ENCODE measurements at places on chromosomes 4 and X.
A peak's percentile ranks its signal among the peaks of the same experiment; 100 is the strongest.

GRCh38 chr4:142402900-142403299, 443.2 kb downstream of the INPP4B start:
- no peak for DNase-seq

GRCh38 chr4:174859904-174860303, 30.9 kb upstream of the GLRA3 start:
- DNase-seq = no peak

- no peak for DNase-seq
These were observed 1.4 kb downstream of the PALLD start for GRCh38 chr4:168498251-168498650.

DNA sequence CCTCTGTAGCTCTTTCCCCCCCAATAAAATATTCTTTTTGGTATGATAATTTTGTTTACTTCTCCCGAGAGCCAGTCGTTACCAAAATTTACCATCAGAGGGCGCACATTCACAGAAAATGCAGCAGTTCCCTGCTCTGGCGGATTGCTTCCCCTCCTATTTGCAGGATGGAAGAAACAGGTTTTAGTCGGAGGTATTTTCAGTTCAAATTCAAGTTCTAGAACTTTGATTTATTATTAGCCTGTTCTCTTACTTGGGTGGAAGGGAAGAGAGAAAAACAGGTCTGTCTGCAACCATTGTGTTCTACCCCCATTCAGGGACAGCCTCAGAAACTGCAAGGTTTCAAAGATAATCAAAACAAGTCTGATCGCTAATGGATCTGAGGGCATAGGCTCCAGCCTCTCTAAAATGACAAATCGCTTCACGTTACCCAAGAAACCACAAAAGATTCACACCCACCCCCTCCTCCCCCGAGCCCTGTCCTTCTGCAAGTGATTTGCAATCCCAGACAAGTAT, 263.8 kb upstream of the RPS6KA3 start:
- peak; percentile 19 for DNase-seq

DNA sequence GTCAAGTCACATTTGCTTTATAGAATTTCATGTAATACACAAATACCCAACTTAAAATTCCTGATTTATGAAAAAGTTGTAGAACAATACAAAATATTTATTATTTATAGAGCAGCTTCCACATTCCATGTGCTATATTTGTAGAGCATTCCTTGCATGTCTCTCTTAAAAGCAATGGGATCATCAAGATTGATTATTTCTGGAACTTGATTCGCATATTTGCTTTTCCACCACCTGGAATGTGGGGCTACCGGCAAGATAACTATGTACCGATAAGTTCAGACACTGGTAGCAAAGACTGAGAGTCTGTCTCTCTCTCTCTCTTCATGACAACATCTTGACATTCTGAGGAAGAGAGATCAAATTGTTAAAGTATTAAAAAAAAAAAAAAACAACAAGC, 59.3 kb downstream of the MAPK10 start:
- DNase-seq = no peak

GRCh38 chrX:48903290-48903689, 5.6 kb downstream of the PQBP1 start:
- DNase-seq = no peak

DNA sequence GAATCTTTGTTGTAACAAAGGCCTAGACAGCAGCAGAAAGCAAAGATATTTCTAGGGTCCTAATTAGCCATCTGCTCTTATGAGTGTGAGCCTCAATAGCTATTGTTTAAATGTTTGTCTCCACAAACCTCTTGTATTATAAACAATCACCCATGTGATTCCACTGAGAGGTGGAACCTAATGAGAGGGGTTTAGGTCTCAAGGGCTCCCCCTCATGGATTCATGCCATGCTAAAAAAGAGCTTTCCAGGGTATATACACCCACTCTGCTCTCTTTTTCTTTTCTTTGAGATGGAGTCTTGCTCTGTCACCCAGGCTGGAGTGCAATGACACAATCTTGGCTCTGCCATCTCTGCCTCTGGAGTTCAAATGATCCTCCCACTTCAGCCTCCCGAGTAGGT, 42.1 kb downstream of the TRIM61 start:
- peak; percentile 37 for DNase-seq

GRCh38 chr4:59247032-59247431, 1953.1 kb upstream of the ADGRL3 start:
- DNase-seq = peak; percentile 46

- DNase-seq = no peak
These were observed 137.4 kb downstream of the BMP15 start for GRCh38 chrX:51047950-51048349.

- DNase-seq = no peak
These were observed 16.7 kb downstream of the LGI2 start for GRCh38 chr4:25013756-25014661.

DNA sequence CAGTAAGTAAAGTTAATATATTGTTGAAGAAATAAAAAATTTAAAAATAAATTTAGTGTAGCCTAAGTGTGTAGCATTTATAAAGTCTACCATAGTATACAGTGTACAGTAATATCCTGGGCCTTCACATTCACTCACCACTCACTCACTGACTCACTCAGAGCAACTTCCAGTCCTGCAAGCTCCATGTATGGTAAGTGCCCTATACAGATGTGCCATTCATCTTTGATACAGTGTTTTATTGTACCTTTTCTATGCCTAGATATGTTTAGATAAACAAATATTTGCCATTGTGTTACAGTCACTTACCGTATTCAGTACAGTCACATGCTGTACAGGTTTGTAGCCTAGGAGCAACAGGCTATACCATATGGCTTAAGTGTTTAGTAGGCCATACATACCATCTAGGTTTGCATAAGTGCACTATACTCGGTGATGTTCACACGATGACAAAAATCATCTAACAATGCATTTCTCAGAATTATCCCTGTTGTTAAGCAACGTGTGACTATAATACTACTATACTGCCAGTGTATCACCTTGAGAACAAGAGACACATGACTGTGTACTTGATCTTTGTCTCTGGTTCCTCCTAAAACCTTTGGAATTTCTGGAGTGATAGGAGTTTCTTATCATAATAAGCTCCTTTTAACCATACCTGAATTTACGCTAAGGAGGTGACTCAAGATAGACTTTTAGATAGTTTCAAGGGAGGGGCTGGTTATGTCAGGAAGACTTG, 25.8 kb upstream of the SEPTIN11 start:
- no peak for DNase-seq

- no peak for DNase-seq
These were observed 84.7 kb downstream of the DCTD start for GRCh38 chr4:182832352-182833120.

Data from Kasumi-1 (cell line).